ENCODE measurements at places on chromosomes 12 and 14.

GRCh38 chr14:94041551-94042346 is 15.6 kb downstream of the OTUB2 start:
- DNase-seq = no peak

- DNase-seq = no peak
Observed at GRCh38 chr12:127742231-127742630, 524.7 kb upstream of the TMEM132C start.

DNA sequence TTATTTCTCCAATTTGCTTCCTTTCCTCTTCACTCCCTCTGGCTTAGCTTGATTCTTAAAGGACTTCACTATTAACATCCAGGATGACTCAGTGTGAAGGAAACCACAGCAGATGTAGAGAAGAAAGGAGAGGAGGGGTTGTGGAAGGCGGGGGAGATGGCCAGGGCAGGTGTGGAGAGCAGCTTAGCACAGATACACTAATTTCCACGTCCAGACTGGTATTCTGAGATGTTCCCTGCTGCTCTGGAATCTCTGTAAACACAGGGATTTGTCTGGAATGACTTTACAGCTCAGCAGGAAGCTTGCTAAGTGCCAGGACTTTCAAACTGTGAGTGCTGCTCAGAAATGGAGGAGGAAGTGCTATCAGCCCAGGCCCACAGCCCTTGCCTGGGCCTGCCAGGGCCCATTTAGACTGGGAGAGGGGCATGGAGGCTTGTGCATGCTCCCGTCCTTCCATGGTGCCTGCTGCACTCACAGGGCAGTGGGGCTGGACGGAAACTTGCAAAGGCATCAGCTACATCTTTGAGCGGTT is 202.5 kb upstream of the DDHD1 start:
- DNase-seq = peak; percentile 41

- no peak for DNase-seq
Observed at GRCh38 chr14:56004323-56004722, 113.9 kb upstream of the PELI2 start.

DNA sequence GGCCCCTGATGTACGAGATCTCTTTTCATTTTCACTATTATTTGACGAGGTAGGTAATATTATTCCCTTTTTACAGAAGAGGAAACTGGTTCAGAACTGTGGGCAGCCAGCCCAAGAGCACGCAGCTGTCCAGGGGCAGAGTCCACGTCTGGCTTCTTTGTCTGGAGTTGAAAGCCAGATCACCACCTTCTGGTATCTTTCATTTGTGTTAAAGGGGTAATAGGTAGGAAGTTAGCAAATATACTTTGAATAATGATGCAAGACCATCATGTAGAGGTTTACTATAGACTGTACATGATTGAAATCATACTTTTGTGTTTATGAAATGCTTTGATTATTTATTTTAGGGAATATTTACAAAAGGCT is 144.1 kb upstream of the AMIGO2 start:
- peak; percentile 28 for DNase-seq

DNA sequence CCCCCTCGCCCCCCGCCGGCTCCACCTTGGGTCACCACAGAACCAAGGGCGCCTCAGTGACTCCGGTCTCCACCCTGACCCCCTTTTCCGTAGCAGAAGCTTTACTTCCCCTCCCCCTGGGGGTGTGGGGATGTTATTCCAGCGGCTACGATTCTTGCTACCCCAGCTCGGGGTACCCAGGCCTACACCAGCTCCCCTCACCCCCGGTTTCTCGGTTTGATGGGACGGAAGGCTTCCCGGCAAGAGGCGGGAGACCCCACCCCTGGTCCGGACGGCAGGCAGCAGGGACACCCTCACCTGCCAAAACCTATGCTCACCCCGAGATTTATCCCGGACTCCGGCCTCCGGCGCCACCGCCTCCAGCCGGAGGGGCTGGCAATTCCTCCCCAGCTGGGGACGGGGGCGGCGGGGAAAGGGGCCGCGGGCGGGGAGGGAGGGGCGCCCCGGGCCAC is 619 bp downstream of the RAB15 start:
- DNase-seq = no peak

- peak; percentile 7 for DNase-seq
Observed at GRCh38 chr12:68319988-68320623, 12.1 kb downstream of the MDM1 start.

DNA sequence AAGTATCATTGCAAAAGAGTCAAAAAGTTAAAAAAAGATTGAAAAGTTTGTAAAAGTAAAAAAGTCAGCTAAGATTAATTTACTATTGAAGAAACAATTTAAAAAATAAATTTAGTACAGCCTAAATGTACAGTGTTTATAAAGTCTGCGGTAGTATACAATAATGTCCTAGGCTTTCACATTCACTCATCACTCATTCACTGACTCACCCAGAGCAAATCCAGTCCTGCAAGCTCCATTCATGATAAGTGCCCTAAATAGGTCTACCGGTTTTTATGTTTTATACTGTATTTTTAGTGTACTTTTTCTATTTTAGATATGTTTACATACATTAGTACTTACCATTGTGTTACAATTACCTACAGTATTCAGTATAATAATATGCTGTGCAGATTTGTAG is 43.9 kb upstream of the ABCC9 start:
- DNase-seq = no peak

DNA sequence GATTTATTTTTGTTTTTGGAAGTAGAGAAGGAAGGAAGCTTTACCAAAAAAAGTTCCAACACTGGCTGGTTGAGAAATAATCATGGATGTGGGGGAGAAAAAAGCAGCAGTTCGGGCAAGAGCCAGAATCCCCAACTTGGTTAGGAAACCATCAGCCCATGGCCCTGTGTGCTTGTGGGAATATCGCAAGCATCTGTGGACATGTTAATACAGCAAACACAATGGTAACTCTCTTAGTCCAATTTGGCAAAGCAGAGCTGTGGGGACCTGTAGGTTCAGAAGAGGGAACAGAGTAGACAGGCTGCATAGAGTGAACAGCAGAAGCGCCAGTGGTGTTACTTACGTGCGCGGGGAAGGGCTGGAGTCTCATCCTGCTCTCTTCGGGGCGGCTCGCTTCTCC is 46.8 kb downstream of the TCHP start:
- no peak for DNase-seq
